Activated naive CD4-positive, alpha-beta T cell treated with anti-CD3 and anti-CD28 coated beads, Interleukin-2, amount 10 ng/mL, durations not matched to agents 7 days and 5 days (primary cell): ENCODE measurements at places on chromosomes 7 and 10.

DNA sequence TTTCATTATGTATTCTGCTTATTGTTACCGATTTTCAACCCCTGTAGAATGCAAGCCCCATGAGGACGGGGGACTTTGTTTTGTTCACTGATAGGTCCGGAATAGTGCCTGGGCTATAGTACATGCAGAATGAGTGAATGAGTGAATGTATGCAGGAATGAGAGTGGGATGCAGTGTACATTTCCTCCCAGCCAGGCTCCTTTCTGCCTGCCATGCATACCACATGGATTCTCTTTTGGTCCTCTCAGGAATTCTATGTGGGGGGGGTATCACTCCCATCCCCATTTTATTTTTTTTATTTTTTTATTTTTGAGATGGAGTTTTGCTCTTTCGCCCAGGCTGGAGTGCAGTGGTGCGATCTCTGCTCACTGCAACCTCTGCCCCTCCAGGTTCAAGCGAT lies 16.7 kb downstream of the TRIM56 start:
- DNase-seq, result no peak

DNA sequence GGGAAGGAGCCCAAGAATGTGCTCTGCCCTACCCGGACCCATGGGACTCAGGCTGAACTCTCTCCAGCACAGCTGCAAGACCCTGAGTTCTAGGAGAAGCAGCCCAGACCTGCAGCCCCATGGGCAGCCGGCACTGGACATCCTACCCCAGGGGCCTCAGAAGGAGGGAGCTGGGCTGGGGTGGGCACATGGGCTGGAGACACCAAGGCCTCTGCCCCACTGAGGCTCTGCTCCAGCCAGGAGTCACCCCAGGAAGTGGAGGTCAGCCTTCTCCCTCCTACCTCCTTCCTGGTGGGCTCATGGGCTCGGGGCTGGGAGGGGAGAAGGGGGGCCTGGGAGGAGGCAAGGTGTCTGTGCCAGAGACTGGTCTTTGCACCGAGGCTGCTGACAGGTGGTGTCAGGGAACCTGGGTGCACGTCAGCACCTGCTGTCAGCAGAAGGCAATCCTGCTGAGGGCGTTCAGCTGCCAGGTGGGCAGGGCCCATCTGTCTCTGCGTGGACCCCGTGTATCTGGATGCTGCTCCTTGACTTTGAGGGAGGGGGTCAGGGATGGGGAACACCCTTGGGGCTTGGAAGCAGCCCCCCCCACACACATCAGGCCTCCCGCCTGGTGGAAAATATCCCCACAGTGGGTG lies 95.2 kb downstream of the PDGFA start:
- DNase-seq, result no peak

DNA sequence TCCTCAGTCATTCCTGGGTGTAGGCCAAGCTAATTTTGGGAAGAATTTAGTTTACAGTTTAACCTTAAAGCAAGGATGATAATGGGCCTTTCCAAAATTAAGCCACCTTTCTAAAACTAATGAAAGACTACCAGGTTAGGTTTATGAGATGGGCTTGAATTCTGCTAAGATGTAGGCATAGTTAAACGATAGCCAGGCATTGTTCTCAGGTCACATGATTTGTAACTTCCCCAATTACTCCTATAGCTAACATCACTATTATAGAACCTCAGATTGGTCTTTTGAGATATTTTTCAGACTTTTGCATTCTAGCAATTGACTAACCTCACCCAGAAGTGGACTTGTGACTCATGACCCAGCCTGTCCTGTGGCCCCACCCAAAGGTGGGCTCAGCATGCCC lies 7.0 kb upstream of the NUB1 start:
- no peak for DNase-seq

DNA sequence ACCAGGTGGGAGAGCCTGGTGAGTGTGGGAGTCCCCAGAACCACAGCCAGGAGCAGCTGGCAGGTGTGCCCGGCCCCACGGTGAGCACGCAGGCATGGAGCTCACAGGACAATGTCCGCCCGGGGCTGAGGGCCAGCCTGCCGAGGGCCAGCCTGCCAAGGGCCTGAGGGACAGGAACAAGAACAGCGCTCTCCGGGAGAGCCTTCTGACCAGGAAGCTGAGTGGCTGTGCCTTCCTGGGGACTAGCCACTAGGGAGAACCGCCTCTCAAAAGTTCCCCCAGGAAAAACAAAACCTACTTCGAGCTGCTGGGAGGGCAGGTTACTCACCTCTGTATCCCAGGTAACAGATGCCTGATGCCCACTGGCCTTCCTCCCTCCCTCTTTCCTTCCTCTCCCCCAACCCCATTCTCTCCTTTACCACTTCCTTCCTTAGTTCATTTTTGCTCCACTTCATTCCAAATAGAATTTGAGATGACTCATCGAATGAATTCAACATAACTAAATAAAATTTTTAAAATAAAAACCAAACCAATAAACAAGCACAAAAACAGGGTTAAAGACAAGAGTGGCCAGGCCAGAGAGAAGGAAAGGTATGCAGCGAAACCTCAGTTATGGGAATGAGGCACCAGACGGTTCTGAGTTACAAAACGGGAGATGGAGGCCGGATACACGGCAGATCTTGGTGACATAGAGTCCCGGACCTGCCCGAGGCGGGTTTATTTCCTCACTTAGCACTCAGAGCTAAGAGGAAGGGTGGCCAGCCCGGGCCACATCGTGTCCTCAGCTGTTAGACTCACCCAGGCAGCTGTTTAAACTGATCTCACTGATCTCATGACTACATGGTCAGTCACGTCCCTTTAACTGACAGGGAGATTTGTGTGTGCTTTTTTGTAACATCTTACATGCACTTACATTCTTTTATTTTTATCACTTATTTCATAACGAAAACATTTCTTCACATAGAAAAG lies 128.5 kb downstream of the TNS3 start:
- DNase-seq, result no peak

GRCh38 chr7:103989785-103990767 lies 618 bp upstream of the RELN start:
- DNase-seq, result no peak

DNA sequence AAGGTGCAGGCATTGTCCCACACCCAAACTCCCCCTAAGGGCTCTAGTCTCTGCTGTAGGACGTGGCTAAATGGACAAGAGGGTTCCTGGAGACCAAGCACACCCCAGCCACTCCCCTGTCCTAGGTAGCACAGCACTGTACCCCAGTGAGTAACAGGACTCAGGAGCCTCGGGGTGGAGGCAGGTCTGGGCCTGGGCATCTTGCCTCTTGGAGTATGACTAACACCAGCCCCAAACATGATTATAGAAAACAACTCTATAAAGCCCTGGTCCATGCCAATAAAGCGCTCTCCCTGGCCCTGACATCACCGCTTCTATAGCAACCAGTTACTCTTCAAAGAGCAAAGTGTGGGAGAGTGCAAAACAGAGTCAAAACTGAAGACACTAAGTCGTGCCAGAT lies 195.0 kb downstream of the CALN1 start:
- no peak for DNase-seq

GRCh38 chr7:1533547-1534329 lies 3.2 kb downstream of the MAFK start:
- no peak for DNase-seq

DNA sequence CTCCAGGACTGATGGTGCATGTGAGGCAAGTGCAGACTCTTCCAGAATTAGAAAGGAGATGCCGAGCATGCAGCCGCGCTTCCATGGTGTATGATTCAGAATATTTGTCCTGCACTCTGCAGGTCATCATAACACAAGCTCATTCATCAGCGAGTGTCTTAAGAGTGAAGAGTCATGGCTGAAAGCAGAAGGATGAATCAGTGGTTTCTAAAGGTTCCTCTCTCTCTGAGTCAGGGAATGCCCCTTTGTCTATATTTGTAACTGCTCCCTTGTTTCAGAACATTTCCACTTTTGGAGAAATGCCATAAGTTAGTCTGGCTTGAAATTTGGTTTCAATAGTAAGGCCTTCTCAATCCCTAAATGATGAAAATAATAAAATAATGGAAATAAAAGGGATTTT lies 52.3 kb downstream of the HECW1 start:
- DNase-seq, result no peak

DNA sequence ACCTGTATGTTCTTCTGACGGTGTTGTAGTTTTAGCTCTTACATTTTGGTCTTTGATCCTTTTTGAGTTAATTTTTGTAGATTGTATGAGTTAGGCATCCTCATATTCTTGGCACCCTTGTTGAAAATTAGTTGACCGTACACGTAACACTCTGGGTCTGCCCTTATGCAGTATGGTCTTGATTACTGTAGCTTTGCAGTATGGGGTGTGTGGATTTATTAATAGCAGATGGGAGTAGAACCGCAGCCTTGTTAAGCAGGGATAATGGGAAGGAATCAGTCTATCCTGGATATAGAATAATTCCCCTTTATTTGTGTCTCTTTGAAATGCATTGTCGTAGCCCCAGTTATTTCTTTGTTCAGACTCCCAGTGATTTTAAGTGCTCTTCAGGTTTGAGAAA lies 95.5 kb downstream of the UBE3C start:
- no peak for DNase-seq

GRCh38 chr7:55181762-55182161 lies 162.9 kb downstream of the EGFR start:
- DNase-seq, result no peak

DNA sequence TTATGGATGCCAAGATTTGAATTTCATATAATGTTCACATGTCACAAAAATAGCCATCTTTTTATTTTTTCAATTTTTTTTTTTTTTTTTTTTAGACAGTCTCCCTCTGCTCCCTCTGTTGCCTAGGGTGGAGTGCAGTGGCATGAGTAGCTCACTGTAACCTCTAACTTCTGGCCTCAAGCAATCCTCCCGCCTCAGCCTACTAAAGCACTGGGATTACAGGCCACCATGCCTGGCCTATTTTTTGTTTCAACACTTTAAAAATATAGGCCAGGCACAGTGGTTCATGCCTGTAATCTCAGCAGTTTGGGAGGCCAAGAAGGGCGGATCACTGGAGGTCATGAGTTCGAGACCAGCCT lies 246.3 kb downstream of the SKIDA1 start:
- DNase-seq, result no peak

- DNase-seq, result no peak
These were observed 366.5 kb upstream of the KLF6 start for GRCh38 chr10:4151466-4151865.

- no peak for DNase-seq
These were observed 46.0 kb upstream of the CYCS start for GRCh38 chr7:25171071-25171470.

DNA sequence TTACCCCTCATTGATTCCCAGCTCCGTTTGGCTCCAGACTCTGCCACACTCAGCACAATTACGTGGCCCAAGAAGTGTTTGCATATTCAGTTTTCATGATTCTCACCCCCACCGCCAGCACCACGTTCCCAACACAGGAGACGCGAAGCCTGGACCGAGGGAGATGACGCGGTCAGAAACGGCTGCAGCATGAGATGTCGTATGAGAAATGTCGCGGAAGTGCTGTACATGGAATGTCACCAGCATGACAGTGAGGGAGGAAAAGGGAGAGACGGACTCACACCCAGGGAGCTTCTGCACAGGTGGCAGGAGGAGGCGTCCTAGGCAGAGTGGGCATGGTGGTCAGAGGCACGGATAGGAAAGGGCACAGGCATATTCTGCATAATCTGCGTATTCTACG lies 188.3 kb downstream of the WDR37 start:
- no peak for DNase-seq

DNA sequence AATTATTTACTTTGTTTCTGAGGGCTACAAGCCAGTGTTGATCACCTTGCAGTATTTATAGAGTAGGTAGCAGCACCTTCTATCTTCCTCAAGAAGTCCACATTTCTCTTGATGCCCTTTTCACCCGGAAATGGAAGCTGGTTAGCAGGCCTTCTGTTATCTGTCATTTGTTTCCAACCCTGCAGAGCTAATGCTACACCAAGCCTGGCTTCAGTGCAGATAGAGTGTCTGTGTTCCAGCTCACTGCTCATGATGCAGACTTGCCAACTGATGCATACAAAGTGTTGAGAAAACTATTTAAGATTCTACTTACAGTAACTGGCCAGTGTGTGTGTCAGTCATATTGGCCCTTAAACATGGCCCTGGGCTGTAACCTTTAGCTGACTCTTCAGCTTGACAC lies 301.0 kb downstream of the LHFPL3 start:
- DNase-seq, result no peak

DNA sequence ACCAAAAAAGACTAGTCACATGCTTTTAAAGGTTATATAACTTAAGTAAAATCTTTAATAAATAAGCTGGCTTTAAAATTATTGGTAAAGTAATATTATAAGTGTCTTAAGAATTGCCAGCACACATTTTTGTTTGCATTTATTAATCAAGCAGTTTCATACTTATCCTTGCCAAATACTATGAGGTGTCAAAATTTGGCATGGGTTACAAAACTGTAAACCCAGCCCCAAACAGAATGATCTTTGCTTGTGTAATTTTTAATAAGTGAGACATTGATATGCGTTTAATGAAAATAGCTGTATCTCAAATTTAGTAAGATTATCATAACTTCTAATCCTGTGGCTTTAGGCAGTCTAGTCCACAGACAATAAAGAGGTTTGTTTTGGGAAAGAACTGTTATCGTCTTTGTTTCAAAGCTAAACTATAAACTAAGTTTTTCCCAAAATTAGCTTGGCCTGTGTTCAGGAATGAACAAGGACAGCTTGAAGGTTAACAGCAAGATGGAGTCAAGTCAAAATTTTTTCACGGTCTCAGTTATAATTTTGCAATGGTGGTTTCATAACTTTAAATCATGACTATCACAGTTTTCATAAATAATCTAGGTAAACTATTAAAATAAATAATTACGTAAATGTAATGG lies 72.8 kb downstream of the ST8SIA6 start:
- no peak for DNase-seq

DNA sequence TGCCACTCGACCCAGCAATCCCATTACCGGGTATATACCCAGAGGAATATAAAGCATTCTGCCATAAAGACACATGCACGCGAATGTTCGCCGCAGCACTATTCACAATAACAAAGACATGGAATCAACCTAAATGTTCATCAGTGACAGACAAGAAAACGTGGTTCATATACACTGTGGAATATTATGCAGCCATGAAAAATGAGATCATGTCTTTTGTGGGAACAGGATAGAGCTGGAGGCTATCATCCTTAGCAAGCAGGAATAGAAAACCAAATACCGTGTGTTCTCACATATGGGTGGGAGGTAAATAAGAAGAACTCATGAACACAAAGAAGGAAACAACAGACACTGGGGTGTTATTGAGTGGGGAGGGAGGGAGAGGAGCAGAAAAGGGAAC lies 84.7 kb downstream of the SLC16A9 start:
- DNase-seq, result no peak

DNA sequence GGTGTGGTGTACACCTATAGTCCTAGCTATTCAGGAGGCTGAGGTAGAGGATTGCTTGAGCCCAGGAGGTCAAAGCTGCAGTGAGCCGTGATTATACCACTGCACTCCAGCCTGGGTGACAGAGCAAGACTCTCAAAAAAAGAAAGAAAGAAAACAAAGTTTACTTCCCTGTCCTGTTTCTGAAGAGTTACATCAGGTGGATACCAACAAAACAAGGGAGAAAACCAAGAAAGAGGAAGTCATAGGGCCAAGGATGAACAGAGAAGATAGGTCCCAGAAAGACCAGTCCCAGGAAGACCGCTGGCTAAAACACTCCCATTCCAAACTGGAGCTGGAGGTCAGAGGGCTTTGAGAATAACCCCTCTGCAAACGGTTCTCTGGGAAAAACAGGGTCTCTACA lies 13.5 kb downstream of the MACROH2A2 start:
- DNase-seq, result no peak
